Small intestine (tissue), 16 donors: ENCODE measurements at places on chromosomes 3 and 15. TPM values are rescaled to one million over a fixed set of nuclear protein-coding genes. Genes with fewer than 3 reads are reported as not detected.

GRCh38 chr3:194103505-194103904 is 32.4 kb upstream of the HES1 start:
- H3K36me3 ChIP-seq = no peaks in the 10 kb centered on the region
- no peaks in the 10 kb centered on the region for H3K27me3 ChIP-seq
- H3K4me1 ChIP-seq = peaks cover 4% of the 10 kb centered on the region
- DNase-seq = no peak
- no peak overlapping the region for H3K27ac ChIP-seq

GRCh38 chr15:100770661-100771584 is 108.7 kb upstream of the ALDH1A3 start:
- no peaks in the 10 kb centered on the region for H3K27me3 ChIP-seq
- no peak overlapping the region for H3K4me3 ChIP-seq
- H3K27ac ChIP-seq = no peak overlapping the region
- no peaks in the 10 kb centered on the region for H3K4me1 ChIP-seq
- DNase-seq = no peak

DNA sequence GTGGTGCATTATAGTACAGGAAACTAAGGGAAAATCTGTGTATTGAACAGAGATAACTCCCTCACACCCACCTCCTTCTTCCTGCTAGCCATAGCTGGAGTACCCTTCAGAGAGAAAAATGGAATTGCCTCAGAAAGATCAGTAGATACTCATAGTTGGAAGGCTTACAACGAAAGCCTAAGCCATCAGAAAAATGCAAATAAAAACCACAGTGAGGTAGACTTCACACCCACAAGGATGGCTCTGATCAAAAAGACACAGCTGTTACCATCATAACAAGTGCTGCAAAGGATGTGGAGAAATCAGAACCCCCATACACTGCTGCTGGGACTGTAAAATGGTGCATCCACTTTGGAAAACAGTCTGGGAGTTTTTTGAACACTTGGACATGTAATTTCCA is 7.4 kb upstream of the DLG1 start:
- no peaks in the 10 kb centered on the region for H3K27me3 ChIP-seq
- H3K4me3 ChIP-seq = no peak overlapping the region
- H3K27ac ChIP-seq = no peak overlapping the region
- H3K36me3 ChIP-seq = no peaks in the 10 kb centered on the region
- no peaks in the 10 kb centered on the region for H3K4me1 ChIP-seq

ZXDC gene
- polyA plus RNA-seq = 10.0 TPM

DNA sequence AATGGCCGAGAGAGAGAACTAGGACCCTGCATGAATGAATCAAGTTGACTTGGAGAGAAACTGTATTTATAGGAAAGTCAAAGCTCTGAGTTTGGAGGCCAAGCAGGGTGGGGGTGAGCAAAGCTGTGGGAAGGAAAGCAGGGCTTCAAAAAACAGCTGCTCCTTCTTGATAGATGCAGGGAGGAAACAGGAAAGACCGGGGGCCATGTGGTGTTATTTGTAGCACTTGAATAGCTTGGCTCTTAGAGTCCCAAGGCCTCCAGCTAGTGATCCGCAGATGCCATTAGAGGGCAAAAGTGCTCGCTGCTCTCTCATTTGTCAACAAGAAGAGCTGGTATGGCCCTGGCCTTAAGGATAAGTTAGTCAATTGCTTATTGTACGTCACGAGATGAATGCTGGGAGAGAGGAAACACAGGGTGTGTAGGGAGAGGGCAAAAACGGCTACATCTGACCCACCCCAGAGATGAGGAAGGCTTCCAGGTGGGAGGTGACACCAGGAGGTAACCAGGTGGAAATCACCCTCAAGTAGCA is at the start of gene ALG1L2:
TSS of gene ALG1L2 (plus strand) at position 481 of the 531 bp plus-strand sequence. CDS start 186 bp downstream, outside the sequence.
- H3K4me1 ChIP-seq = no peaks in the 10 kb centered on the region
- DNase-seq = no peak
- no peaks in the 10 kb centered on the region for H3K27me3 ChIP-seq
- H3K27ac ChIP-seq = no peak within 1 kb of the TSS
- H3K4me3 ChIP-seq = no peak within 1 kb of the TSS

FILIP1L gene
- polyA plus RNA-seq = 17.6 TPM

SCAANT1 gene
- not detected for polyA plus RNA-seq

CMTM8 gene
- 41.3 TPM for polyA plus RNA-seq

GBE1 gene
- polyA plus RNA-seq = 14.3 TPM

DNA sequence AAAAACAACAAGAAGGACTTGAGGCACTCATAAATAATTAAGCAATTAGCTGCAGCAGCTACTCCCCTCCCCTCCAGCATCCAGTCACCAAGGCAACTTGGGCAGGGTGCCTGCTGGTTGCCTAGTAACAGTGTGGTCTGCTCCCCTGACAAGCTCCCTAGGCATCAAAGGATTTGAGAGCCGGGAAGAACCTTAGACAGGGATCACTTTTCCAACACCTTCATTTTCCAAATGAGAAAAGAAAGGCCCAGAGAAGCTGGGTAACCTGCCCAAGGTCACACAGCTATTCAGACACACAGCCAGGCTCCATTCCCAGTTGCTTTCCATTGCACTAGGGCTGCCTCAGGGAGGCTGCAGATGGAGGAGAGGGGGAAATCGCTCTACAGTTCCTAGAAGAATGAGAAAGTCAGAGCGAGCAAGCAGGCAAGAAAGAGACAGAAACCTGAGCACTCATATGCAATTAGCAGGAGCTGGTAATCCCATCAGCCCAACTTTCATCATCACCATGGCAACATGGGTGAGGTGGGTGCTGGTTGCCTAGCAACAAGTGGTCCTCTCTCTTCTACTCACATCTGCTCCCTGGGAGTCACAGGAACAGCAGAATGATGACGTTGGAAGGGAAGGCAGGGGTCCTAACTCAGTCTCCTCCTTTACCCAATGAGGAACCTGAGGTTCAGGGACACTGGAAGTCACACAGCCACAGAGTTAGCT is 3.6 kb upstream of the EIF4E3 start:
- H3K27ac ChIP-seq = peak overlapping the region; percentile 8
- DNase-seq = no peak
- H3K4me1 ChIP-seq = peaks cover 12% of the 10 kb centered on the region
- no peak overlapping the region for H3K4me3 ChIP-seq

CSNK1G1 gene
- polyA plus RNA-seq = 12.3 TPM

EFCC1 gene
- polyA plus RNA-seq = 3.7 TPM

DNA sequence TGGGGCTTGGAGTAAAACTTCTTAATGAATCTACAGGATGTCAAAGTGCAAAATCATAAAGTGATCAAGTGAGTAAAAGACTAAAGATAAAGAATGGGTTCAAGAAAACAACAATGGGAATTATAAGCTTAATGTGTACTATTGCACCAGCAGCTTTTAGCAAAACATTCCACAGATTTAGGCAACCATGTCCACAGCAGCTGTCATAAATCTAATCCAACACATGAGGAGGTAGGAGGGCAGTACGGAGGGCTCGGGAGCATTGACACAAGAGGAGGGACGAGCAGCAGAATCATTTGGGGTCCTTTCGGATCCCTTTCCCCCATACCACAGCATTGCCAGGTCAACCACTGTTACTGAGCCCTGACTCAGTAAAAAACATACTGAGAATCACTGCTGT is 464.3 kb upstream of the WNT5A start:
- H3K27me3 ChIP-seq = no peaks in the 10 kb centered on the region
- no peak for DNase-seq
- no peaks in the 10 kb centered on the region for H3K36me3 ChIP-seq

FGF7 gene
- polyA plus RNA-seq = 0.81 TPM

GRCh38 chr3:14306142-14306541 is 96.3 kb upstream of the SLC6A6 start:
- no peak overlapping the region for H3K27ac ChIP-seq
- peaks cover 9% of the 10 kb centered on the region for H3K4me1 ChIP-seq
- DNase-seq = no peak
- H3K36me3 ChIP-seq = no peaks in the 10 kb centered on the region

ZCWPW2 gene
- polyA plus RNA-seq = not detected

- DNase-seq = no peak
- no peaks in the 10 kb centered on the region for H3K36me3 ChIP-seq
- no peak overlapping the region for H3K27ac ChIP-seq
- H3K4me3 ChIP-seq = no peak overlapping the region
- no peaks in the 10 kb centered on the region for H3K27me3 ChIP-seq
These were observed 108.1 kb upstream of the PLAAT1 start for GRCh38 chr3:193132964-193133363.

NRROS gene
- not detected for polyA plus RNA-seq

- no peaks in the 10 kb centered on the region for H3K27me3 ChIP-seq
- peaks cover 29% of the 10 kb centered on the region for H3K36me3 ChIP-seq
- H3K27ac ChIP-seq = no peak overlapping the region
- H3K4me3 ChIP-seq = no peak overlapping the region
- peaks cover 2% of the 10 kb centered on the region for H3K4me1 ChIP-seq
- no peak for DNase-seq
These were observed 55.1 kb downstream of the PLXNA1 start for GRCh38 chr3:127037971-127038446.

DNA sequence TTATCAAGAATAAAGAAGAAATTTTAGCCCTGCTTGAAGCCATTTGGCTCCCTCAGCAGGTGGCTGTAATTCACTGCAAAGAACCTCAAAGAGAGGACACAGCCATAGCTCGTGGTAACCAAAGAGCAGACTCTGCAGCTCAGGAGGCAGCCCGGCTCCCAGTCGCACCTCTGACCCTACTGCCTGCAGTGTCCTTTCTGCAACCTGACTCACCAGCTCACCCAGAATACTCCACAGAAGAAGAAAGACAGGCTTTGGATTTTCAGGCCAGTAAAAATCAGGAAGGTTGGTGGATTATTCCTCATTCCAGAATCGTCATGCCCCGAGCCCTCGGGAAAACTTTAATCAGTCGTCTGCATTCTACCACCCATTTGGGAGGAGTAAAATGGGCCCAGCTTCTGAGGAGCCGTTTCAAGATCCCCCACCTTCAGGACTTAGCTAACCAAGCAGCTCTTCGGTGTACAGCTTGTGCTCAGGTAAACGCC is 38.6 kb downstream of the ZBTB11 start:
- H3K4me3 ChIP-seq = no peak overlapping the region
- no peak for DNase-seq
